ENCODE measurements at places on chromosomes 4 and X.

DNA sequence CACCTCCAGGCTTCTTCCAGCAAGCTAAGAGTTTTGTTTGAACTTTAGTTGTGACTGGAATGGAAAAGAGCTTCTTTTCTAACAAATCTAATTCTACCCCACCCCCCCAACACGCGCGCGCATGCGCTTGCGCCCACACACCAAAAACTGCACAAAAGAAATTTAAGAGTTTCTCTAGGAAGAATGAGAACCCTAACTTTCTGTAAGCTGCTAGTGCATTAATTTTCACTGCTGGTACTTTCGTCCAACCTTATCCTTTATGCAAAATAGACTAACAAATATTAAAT, 9.0 kb upstream of the INTU start:
- H3K36me3 ChIP-seq = no peaks in the 10 kb centered on the region
- peaks cover 27% of the 10 kb centered on the region for H3K27me3 ChIP-seq
- no peaks in the 10 kb centered on the region for H3K4me1 ChIP-seq
- H3K27ac ChIP-seq = no peak overlapping the region
- no peak overlapping the region for H3K4me3 ChIP-seq

GRCh38 chr4:56619160-56619559, 61.9 kb downstream of the HOPX start:
- no peak overlapping the region for H3K27ac ChIP-seq
- H3K4me1 ChIP-seq = no peaks in the 10 kb centered on the region
- H3K4me3 ChIP-seq = no peak overlapping the region
- no peak for DNase-seq
- no peaks in the 10 kb centered on the region for H3K27me3 ChIP-seq
- H3K36me3 ChIP-seq = no peaks in the 10 kb centered on the region

DNA sequence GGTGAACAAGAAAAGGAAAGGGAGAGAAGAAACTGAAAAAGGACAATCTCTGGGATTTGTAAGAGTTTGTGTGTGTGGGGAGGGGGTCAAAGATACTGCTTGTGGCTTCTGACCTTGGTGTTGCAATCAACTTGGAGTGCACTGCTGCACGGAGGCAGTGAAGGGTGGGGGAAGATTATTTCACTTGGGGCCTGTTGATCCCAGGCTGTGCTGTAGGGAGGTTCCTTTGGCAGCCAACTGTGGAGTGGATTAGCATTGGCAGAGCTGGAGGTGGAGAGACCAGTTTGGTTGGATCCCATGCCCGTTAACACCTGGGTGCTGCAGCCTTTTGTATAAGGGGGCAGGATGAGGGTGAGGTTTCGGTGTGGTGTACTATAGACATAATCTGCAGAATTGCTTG, 38.2 kb downstream of the AFF1 start:
- peaks cover 15% of the 10 kb centered on the region for H3K4me1 ChIP-seq
- H3K4me3 ChIP-seq = no peak overlapping the region
- DNase-seq = no peak
- H3K36me3 ChIP-seq = peaks cover 2% of the 10 kb centered on the region

GRCh38 chr4:73006286-73006990, 63.1 kb downstream of the COX18 start:
- no peaks in the 10 kb centered on the region for H3K36me3 ChIP-seq
- no peaks in the 10 kb centered on the region for H3K27me3 ChIP-seq
- no peak overlapping the region for H3K27ac ChIP-seq
- no peak overlapping the region for H3K4me3 ChIP-seq
- DNase-seq = no peak
- no peaks in the 10 kb centered on the region for H3K4me1 ChIP-seq

DNA sequence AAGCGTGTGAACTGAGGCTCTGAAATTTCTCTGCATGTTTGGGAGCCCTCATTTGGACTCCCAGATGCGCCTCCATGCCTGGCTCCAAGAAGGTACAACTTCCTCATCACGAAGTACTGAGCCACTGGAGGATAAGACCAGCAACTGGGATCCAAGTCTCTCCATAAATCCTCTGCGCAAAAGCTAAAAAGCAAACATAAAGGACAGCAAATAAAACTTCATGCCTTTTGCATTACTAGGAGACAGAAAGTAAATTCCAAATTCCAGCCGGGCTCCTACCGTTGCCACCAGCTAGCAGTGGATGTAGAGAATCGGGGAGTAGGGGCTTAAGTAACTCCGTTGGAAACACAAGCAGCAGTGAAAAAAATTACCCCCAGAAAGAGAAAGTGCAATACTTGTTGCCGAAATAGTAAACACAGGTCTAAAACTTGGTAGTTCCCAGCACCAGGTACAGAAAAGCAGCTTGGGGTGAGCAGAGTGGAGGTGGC, 477.1 kb upstream of the TENM3 start:
- no peaks in the 10 kb centered on the region for H3K27me3 ChIP-seq
- DNase-seq = no peak
- no peaks in the 10 kb centered on the region for H3K36me3 ChIP-seq
- no peaks in the 10 kb centered on the region for H3K4me1 ChIP-seq
- no peak overlapping the region for H3K27ac ChIP-seq
- no peak overlapping the region for H3K4me3 ChIP-seq

DNA sequence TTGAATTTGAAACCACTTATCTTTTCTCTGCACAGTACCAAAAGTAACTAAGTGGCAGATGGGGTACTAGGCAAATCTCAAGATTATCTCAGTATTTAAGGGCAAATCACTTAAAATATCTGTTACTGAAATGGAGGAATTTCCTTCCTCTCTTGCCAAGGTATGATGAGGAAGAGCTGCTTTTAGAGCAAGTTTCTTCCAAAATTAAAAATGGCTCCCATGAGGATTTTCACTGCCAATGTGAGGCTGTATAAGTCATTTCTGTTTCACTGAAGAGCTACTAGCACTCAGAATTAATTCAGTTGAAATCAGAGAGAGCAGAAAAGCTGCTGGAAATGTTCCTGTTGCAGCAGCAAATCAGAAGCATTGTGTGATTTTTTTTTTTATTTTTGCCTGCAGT, 43.4 kb downstream of the GABRB1 start:
- no peaks in the 10 kb centered on the region for H3K27me3 ChIP-seq
- no peaks in the 10 kb centered on the region for H3K36me3 ChIP-seq
- H3K4me1 ChIP-seq = no peaks in the 10 kb centered on the region
- no peak for DNase-seq
- H3K4me3 ChIP-seq = no peak overlapping the region
- H3K27ac ChIP-seq = no peak overlapping the region

- no peaks in the 10 kb centered on the region for H3K4me1 ChIP-seq
- no peak overlapping the region for H3K27ac ChIP-seq
- no peak overlapping the region for H3K4me3 ChIP-seq
- no peaks in the 10 kb centered on the region for H3K27me3 ChIP-seq
- no peaks in the 10 kb centered on the region for H3K36me3 ChIP-seq
Observed at GRCh38 chr4:8332891-8333331, 63.4 kb downstream of the HTRA3 start.

GRCh38 chr4:61068745-61069144, 131.4 kb upstream of the ADGRL3 start:
- H3K36me3 ChIP-seq = no peaks in the 10 kb centered on the region
- H3K4me3 ChIP-seq = no peak overlapping the region
- no peaks in the 10 kb centered on the region for H3K4me1 ChIP-seq
- H3K27me3 ChIP-seq = no peaks in the 10 kb centered on the region
- no peak overlapping the region for H3K27ac ChIP-seq

DNA sequence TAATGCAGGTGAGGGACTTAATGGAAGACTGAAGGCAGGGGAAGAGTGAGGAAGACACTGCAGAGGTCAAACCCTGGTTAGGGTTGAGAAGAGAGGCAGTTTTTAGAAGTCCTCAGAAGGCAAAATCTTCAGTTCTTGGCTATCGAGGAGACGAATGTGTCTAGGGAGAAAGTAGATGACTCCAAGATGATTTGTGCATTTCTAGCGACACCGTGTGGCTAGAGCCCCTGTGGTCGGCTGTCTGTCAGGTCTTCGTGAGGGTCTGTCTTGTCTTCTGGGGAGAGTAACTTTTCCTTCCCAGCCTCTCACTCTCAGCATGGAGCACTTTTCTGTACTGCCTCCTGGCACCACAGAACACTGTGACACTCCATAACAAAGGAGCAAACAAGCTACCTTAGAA, 458.1 kb downstream of the STIM2 start:
- H3K27ac ChIP-seq = no peak overlapping the region
- no peaks in the 10 kb centered on the region for H3K36me3 ChIP-seq
- no peaks in the 10 kb centered on the region for H3K27me3 ChIP-seq
- H3K4me1 ChIP-seq = no peaks in the 10 kb centered on the region
- H3K4me3 ChIP-seq = no peak overlapping the region
- DNase-seq = no peak

GRCh38 chrX:122666601-122667000, 517.5 kb upstream of the GRIA3 start:
- no peak for DNase-seq
- no peaks in the 10 kb centered on the region for H3K27me3 ChIP-seq
- no peak overlapping the region for H3K4me3 ChIP-seq

GRCh38 chr4:7694324-7694723, 245.3 kb downstream of the AFAP1 start:
- no peak for DNase-seq
- H3K4me1 ChIP-seq = no peaks in the 10 kb centered on the region
- no peak overlapping the region for H3K4me3 ChIP-seq
- H3K36me3 ChIP-seq = no peaks in the 10 kb centered on the region
- no peaks in the 10 kb centered on the region for H3K27me3 ChIP-seq
